Stimulated activated CD4-positive, alpha-beta T cell treated with anti-CD3 and anti-CD28 coated beads, Interleukin-15, amount 100 ng/mL, for 48 hours (primary cell): ENCODE measurements at places on chromosomes 3 and 15.

DNA sequence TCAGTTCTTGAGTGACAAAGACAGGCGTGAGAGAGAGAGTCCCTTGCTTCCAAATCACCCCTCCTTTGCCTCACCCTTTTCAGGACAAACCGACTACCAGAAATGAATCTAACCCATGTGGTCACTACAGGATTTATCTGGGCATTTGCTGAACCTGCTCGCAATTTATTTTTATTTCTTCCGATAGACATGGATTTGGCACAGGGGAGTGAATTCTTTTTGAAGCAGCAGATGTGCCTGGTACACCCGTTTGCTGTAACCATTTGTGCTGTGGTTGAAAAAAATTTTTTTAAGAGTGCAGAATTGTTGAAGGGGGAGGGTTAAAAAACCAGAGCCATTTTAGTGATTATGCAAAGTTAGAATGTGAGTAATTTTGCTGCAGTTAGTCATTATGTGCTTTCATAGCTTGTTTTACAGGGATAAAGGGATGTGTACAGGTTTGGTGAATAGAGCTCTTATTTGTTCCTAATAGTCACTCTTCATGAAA, 442.0 kb downstream of the LPP start:
- DNase-seq = no peak

GRCh38 chr15:81256916-81257315, 60.2 kb downstream of the IL16 start:
- no peak for DNase-seq

DNA sequence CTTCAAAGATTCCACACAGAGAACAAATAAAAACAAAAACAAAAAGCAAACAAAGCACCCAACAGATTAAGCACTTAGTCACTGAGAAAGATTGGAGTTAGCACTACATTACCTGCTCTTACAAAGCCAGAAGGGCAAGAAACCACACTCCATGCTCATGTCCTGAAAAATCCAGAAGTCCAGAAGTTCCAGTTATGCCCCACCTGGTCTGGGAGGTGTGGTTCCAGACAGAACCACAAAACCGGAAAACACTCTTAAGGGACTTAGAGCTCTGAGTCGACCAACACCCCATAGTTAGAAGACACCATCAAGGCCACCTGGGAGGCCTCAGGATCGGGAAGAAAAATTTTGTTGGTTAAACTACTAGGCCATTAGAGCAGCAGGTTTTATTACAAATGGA, 88.9 kb downstream of the TNIK start:
- DNase-seq = no peak

DNA sequence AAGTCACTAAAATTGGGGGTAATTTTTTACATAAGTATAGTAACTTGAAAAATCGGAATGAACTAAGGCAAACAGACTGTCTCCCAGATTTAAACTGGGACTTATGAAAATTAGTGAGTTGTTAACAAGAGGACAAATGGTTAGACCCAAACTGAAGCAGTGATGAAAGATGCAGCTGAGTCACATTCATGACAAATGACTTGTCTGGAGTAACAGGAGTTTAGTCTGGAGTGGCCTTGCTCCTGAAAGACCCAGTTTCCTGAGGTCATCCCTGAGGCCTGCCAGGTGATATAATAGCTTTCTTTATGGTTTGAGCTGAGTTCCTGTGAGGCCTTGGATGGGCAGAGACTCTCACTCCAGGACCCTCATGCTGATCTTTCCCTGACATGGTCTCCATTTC, 9.6 kb upstream of the CTDSPL start:
- DNase-seq = no peak

DNA sequence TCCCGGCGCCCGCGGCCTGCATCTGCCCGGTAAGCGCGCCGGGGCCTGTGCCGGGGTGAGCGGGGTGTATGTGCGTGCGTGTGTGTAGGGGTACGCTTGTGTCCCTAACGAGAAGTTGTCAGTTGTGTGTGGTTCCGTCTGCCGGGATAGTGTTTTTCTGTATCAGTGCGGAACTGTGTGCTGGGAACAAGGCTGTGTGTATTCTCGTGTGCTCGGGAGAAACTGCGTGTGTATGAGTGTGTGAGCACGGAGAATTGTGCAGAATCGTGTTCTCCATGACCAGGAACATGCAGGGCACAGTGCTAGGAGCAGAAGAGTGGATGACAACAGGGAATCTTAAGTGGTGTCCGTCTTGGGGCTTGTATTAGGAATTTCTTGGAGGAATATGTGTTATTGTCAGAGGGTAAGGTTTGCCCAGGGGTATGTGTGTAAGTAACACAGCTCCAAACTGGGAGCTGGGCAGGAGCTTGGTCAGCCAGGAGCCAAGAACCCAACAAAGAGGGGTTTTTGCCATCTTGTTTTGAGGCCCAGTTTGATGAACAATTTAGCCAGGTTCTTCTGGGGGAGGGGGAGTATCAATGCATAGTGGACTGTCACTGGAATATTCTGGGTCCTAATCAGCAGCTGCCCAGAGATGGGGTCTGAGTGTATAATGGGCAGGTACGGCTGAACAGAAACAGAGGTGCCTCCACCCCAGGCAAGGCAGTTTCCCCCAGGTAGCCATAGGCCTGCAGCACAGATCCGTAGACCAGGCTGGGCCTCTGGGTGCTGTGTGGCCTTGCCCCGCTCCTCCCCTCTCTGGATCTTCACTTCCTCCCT, 2.1 kb downstream of the ISL2 start:
- DNase-seq = no peak

GRCh38 chr15:38164507-38164906, 88.1 kb upstream of the SPRED1 start:
- no peak for DNase-seq

- no peak for DNase-seq
Observed at GRCh38 chr3:95226437-95226836, 1163.6 kb downstream of the NSUN3 start.

GRCh38 chr15:71125831-71126450, 10.7 kb downstream of the THSD4 start:
- DNase-seq = no peak

DNA sequence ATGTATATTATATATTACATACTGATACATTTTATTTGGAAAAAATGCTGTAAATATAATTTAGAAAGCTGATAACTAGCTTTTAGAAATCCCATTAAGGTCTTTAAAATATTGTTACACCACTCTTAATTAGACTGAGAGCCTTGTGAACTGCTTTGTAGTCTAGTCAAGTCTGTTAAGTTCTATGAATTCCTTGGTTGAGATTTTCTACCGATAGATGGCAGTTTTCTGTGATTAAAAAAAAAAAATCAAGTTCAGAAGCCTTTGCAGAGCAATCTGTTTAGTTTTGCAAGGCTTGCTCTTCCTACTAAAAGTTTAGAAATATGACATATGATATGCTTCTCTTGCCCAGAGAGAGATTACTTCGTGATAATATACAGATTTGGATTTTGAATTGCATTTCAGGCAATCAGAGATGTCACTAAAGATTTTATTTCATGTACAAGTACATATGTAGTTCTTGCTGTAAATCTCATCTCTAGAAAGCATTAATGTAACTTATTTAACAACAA, 60.4 kb upstream of the SLITRK3 start:
- DNase-seq = no peak

DNA sequence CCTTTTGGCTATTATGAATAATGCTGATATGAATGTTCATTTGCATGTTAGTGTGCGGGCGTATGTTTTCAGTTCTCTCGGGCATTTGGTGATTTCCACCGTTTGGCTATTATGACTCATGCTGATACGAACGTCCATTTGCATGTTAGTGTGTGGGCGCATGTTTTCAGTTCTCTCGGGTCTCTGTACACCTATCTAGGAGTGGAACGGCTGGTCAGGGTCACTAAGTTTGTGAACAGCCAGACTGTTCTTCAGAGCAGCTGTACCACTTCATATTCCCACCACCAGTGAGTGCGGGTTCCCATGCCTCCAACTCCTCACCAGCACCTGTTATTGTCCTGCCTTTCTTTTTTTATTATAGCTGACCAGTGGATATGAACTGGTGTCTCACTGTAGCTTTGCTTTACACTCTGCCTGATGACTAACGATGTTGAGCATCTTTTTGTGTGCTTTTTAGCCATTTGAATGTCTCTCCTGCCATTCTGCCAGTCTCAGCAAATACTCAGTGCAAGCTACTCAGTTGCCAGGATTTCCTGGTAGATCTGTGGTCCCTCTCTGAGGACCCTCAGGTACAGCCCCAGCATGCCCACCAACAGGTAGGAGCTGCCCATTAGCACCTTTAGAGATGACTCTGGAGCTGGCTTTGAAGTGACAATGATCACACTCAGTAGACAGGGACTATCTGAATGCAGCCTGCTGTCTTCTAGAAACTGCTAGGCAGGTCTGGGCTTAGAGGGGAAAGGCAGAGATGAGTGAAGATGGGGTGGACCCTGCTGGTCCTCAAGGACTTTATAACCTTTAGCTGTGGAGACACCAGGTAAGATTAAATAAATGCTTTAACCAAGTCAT, 141.1 kb downstream of the XXYLT1 start:
- peak; percentile 30 for DNase-seq

GRCh38 chr3:51945031-51945840, 3.1 kb downstream of the PARP3 start:
- no peak for DNase-seq

GRCh38 chr15:74173380-74174218, at the start of gene ISLR:
Gene ISLR, plus strand, starts transcription at chr15:74173710. Its CDS starts 1,149 bp downstream, at chr15:74174859.
- no peak for DNase-seq

- DNase-seq = no peak
Observed at GRCh38 chr15:39192351-39192750, 388.5 kb upstream of the THBS1 start.

GRCh38 chr3:171954690-171955383, 84.5 kb upstream of the FNDC3B start:
- no peak for DNase-seq

- DNase-seq = no peak
Observed at GRCh38 chr15:63449731-63450130, 54.7 kb upstream of the USP3 start.

DNA sequence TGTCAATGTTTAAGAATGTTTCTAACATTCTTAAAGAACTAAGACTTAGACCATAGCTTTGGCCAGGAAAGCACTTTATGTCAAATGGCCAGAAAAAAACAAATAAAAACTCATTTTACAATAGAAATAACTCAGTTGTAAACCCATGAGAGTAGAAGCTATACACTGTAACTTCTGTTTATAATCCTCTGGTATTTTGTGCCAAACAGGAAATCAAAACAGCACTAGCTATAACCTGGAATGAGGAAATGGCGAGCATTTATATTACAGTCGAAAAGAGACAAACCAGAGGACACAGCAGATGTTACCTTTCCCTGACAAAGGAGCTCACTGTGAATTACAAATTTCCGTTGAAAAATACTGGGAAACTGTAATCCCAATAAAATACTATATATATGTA, 10.3 kb downstream of the GK5 start:
- DNase-seq = no peak

- DNase-seq = no peak
Observed at GRCh38 chr15:33086500-33087121, 107.9 kb downstream of the FMN1 start.

GRCh38 chr3:155604126-155604525, 140.7 kb downstream of the PLCH1 start:
- DNase-seq = no peak

GRCh38 chr3:186754006-186754405, 29.4 kb upstream of the EIF4A2 start:
- DNase-seq = no peak

- DNase-seq = no peak
Observed at GRCh38 chr3:120554812-120555606, 41.1 kb upstream of the NDUFB4 start.

DNA sequence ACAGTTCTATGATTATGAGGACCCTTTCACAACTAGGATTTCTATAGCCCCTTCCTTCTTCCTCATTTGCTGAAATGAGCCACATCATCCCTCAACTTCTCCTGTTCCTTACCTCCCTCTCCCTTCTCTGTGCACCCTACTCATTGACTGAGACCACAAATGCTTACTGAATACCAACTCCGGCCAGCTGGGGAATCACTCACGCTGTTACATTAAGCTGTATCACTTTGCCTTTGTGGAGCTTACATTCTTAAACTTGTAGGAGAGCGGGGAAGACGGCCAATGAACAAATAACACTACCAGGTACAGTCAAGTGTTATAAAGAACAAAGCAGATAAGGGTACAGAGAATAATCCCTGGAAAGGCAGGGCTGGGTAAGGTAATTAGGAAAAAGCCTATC, 5.7 kb downstream of the SUCLG2 start:
- DNase-seq = no peak

- no peak for DNase-seq
Observed at GRCh38 chr3:133169331-133170068, 131.3 kb downstream of the TMEM108 start.

DNA sequence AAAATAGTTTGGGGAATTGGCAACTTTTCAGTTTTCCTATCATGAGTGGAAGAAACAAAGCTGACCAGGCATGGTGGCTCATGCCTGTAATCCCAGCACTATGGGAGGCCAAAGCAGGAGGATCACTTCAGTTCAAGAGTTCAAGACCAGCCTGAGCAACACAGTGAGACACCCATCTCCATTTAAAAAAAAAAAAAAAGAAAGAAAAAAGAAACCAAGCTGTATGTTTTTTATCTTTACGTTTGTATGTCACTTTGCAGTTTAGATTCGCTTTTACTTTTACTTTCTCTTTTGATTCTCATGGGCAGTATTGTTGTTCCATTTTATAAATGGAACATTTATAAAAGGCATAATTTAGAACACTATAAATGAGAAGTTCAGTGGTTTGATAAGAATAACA, 31.2 kb upstream of the TNIK start:
- no peak for DNase-seq

DNA sequence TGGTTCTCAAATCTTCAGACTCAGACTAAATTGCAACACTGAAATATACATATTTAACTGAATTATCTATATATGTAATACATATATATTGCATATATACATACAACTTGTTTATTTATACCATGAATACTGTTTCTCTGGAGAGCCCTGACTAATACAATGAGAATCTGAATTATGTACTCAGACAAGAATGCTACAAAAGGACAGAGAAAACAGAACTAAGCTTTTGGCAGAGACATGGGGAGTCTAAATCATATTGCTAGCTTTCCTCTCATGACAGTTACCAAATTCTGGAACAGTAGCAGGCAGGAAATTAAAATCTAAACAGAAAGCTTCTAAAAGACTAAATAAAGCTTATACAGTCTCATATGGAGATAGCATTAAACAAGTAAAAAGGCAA, 142.4 kb upstream of the KCNMB2 start:
- DNase-seq = no peak

- DNase-seq = no peak
Observed at GRCh38 chr3:142053244-142053643, 96.1 kb downstream of the TFDP2 start.

GRCh38 chr3:23960649-23961048, 15.6 kb downstream of the NR1D2 start:
- no peak for DNase-seq

DNA sequence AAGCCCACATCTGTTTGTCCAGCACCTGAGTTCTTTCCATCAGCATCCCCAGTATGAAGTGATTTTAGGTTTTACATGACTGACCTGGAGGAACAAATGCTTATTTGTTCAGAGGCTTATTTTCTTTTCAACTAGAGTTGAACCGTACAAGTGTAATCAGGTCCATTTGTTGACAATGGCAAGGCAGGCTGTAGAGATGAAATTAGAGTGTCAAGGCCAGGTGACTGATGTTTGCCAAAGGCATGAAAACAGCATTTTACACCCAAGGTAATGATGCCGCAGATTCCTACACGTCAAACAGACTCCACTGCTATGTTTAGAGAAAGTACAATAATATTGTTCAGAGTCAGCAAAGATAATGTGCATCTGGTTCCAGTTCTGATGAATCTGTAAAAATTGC, 96.5 kb downstream of the KCNAB1 start:
- no peak for DNase-seq

GRCh38 chr3:196501316-196502044, 2.1 kb downstream of the RNF168 start:
- no peak for DNase-seq

- DNase-seq = no peak
Observed at GRCh38 chr3:177931346-177931745, 604.9 kb upstream of the KCNMB2 start.

- no peak for DNase-seq
Observed at GRCh38 chr3:197082871-197083270, 53.3 kb upstream of the MELTF start.
